ENCODE measurements at places on chromosomes 5 and 9.

GRCh38 chr9:111944241-111944866 lies 47.7 kb downstream of the UGCG start:
- DNase-seq = no peak

- no peak for DNase-seq
Measured at GRCh38 chr5:143308731-143309130, 94.8 kb downstream of the NR3C1 start.

DNA sequence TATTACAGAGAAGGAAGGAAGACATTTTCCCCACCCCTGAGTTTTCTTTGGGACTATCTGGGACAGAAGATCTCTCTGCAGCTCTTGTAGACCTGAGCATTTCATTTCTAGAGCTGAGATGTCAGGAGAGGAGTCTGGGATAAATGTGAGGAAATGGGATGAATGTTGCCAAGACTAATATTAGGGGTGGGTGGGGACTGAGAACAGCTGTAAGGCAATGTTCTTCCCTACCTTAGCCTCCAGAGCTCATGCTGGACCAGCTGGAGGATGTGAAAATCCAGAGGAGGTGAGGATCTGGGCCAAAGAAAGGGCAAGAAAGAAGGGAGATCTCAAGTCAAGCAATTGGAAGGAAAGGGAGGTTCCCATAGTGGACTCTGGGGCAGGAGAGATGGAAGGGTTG lies 23.1 kb upstream of the FOXD1 start:
- no peak for DNase-seq

- DNase-seq = no peak
Measured at GRCh38 chr5:137617528-137618205, 118.2 kb downstream of the KLHL3 start.

- DNase-seq = no peak
Measured at GRCh38 chr5:170751631-170752030, 31.9 kb upstream of the GABRP start.

DNA sequence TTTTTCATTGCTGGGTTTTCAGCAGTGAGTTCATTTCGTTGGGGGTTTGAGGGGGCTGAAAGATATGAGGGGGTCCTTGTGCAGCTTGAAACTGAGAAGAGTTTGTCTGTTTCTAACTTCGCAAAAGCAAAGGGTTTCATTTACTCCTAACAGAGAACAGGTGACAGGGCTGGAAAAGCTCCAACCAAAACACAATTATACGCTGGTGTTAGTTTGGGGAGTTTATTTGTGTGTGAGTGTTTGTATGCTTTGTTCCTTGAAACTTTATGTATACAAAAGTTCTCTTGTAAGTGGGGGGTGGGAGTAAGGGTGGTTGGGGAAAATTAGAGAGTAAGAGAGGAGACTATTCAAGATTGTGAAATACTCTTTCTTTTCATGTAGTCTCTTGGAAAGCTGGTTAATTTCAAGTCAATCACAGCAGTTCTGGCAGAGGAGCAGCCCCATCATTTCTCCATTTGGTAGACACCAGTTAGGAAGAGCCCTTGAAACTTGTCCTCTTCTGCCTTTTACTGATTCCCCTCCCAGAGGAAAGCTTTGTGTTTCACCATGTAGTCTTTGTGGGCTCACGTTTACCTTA lies 881 bp downstream of the TNFAIP8 start:
- DNase-seq = peak; percentile 30

DNA sequence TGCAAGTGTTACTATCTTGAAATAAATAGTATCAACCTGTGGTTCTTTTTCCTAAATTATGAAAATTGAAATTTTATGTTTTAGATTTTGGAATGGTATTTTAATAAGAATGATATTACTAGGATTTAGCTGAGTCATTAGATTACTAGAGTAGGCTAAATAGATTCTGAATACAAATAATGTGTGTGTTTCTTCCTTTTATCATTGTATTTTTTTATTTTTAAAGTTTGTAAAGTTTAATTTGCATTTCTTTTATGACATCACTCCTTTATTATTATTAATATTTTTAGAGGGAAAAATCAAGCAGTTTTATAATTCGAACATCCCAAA lies 8.0 kb upstream of the FAM120AOS start:
- no peak for DNase-seq

GRCh38 chr5:39273314-39273954 lies 54.1 kb upstream of the FYB1 start:
- DNase-seq = no peak

- DNase-seq = no peak
Measured at GRCh38 chr9:68834931-68835520, 130.0 kb downstream of the PIP5K1B start.
